Neural crest cell (in vitro differentiated cells): ENCODE measurements at places on chromosomes 1 and 21. TPM values are rescaled to one million over a fixed set of nuclear protein-coding genes. Genes with fewer than 3 reads are reported as not detected.

DNA sequence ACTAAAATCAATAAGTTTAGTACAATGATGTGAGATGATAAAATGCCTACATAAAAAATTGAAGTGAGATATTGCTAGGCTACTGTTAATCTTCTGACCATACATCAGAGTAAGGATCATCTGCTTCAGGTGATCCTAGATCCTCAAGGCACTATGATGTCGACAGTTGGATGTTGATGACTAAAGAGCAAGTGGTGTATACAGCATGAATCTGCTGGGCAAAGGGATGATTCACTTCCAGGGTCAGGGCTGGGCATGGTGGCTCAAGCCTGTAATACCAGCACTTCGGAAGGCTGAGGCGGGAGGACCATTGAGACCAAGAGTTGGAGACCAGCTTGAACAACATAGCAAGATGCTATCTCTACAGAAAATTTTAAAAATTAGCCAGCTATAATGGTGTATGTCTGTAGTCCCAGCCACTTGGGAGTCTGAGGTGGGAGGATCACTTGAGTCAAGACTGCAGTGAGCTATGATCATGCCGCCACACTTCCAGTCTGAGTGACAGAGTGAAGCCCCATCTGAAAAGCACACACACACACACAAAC is 24.6 kb downstream of the NUF2 start:
- DNase-seq, result no peak

SIM2 gene
- not detected in 2 replicates for total RNA-seq

TIE1 gene
- 2.2 and 2.8 TPM in 2 replicates for total RNA-seq

GRCh38 chr1:180927841-180928240 is 15.1 kb downstream of the KIAA1614 start:
- DNase-seq, result no peak

DNA sequence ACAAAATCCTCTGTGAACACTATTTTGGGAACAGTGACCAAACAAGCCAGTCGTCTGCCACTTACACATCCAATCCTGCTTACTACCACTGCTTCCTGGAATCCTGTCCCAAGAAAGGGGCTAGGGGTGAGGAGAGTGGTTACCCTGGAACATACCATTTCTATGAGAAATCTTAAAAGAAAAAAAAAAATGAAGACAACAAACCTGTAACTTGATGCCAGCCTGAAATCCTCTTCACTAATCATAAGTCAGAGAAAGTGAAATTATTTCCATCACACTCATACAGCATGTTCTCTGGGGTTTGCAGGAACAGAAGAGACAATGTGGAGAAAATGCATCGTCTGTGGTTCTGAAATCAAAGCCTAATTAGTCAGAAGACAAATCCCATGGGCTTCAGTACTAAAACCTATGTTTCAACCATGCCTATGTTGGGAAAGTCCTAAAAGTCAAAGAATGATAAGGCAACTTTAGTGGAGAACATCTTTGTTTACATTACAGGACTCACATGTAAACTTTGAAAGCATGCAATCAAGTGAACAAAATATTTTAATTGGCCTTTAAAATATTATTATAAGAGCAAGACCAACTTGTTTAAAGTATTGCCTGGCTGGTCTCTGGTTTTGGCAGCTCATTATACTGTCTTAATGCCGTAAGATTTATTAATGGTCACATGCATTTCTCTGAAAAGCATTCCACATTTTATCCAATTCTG is 220.7 kb downstream of the LTN1 start:
- DNase-seq, result no peak

DNA sequence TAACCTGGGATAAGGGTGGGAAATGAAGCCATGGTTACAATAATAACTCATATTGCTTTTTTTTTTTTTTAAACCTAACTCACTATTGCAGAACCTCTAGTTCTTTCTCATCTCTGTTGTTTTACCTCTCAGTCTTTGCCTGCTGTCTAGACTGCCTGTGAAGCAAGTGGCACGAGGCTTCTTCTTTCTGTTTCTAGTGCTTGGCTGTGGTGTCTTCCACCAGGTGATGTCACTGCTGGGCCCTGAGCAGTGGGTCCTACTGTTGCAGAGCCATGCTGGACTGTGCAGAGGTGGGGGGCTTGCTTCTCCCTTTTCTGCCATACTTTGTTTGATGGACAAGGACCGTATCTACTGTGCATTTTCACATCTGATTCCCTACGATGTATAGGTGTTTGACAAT is 51.7 kb downstream of the ZNF326 start:
- DNase-seq, result no peak

DNA sequence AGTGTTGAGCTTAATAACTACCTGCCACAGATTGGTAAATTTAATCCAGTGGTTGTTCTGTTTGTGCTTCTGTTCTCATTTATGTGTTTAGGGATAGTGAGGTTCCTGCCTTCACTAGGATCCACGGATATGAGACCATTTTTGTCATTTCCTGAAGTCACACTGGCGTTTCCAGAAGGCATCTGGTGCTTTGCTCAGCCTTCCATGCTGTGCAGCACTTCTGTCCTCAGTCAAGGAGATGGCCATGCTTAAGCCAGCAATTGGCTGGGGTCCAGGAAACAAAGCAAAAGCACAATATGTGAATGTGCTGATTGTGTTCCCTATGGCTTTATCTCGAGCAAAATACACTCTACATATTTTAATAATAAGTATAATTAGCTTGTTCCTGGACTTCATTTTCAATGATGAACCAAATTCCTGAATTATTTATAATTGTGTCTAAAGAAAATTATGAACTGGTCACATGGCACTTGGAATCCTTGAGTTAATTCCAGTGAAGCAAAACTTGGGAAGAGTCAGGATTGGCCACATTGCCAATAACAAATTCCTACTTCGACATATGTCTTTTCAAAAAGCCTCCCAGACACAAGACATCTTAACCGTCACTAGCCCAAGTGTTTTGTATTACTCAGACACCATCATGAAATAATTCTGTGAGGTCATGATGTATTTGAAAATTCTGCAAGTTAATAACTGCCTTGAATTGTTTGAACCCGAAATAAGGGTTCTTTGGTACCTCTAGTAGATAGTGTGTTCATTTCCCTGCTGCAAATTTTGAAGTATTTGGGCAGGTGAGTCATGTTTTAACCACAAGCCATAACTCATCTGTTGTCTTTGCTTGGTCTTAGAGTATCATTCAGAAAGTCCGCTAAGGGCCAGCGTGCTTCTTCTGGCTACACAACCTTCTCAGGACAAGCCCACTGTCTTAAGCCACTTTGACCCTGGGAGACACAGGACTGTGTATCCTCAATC is 412.4 kb downstream of the DISC1 start:
- DNase-seq, result no peak

REN gene
- total RNA-seq, result not detected in 2 replicates

DNA sequence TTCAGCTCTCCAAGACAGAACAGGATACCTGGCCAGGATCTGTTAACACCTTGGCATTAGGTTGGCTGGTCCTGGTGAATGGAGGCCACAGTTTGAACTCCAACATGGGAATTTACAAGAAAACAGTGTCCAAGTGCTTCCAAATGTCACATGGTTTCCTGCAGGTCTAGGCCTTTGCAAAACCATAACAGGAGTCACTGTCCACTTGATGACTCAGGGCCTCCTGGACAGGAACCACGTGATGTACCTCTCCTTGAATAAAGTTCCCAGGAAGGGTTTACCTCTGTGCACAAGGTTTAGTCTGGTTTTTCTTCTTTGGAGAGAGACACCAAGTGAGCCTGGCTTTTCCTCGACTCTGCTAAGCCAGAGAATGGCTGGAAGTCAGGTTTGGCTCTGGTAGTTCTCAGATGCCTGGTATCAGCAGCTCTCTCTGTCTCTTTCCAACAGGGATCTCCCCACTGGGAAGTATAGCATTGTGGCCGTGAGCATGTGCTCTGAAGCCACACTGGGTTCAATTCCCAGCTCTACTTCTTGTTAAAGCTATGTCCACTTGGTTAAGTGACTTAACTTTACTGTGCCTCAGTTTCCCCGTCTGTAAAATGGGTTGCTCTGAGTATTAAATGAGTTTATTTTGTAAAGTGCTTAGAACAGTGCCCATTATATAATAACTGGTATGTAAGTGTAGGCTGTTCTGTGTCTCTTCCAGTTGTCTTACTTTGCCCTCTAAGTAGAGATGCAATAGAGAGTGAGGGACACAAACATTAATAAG is 27.3 kb upstream of the TMEM61 start:
- no peak for DNase-seq

GUCA2A gene
- total RNA-seq, result not detected in 2 replicates

- DNase-seq, result no peak
Measured at GRCh38 chr1:112529301-112529700, 20.5 kb downstream of the WNT2B start.
